ENCODE measurements at places on chromosomes 7 and 10.
A peak's percentile ranks its signal among the peaks of the same experiment; 100 is the strongest.

- DNase-seq = no peak
These were observed 158.9 kb upstream of the HDAC9 start for GRCh38 chr7:18336626-18337025.

DNA sequence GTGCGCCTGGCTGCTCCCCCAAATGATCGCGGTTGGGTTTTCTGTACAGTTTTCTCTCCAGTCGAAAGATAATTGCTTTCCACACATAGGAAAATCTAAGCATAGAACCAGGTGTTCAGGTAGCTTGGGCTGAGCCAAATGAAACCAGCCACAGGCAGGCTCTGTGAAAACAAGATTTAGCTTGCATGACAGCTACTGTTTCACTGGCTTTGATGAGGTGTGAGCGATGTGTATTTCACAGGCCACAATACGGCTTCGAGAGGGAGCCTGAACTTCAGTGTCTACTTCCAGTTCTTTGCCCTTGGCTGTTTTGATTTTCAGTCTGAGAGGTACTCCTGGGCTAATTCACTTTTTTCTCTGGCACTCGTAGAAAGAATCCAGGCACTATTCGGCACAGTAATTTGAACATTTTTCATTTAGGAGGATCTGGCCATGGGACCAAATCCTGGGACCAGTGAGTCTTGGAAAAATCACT, 110.5 kb downstream of the JCAD start:
- no peak for DNase-seq

DNA sequence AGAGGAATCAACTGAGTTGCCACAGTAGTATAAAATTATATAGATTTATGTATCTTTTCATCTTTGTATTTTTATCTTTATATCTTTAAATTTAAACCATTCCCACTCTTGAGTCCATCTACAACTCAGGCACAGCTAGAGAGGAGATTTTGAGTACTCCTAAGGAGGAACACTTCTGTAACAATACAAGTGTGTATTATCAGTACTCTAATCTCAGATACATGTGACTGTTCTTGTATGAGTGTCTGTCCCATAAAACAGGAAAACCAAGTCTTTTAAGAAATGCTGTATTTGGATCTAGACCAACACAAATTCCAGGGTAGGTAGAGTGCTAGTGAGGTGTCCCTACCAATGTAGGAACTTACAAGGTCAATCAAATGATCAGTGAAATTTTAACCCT, 1428.0 kb upstream of the LRRTM3 start:
- DNase-seq = no peak

DNA sequence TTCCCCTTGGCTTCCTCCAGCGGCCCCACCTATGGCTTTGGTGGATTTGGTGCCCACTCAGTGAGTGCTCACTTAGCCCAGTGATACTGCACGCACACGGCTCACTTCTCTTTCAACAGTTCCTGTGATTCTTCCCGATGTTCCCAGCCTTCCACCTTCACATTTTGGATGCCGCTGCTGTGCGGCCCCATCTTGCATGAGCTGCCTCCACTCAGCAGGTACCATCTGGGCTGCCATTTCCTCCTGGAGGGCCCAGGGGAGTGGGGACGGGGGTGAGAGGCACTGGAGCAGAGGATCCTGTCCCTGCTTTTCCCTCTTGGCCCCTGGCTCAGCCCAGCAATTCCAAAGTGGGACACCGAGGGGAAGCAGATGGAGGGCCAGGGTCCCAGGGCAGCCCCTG, 323.3 kb upstream of the ZNF32 start:
- no peak for DNase-seq

DNA sequence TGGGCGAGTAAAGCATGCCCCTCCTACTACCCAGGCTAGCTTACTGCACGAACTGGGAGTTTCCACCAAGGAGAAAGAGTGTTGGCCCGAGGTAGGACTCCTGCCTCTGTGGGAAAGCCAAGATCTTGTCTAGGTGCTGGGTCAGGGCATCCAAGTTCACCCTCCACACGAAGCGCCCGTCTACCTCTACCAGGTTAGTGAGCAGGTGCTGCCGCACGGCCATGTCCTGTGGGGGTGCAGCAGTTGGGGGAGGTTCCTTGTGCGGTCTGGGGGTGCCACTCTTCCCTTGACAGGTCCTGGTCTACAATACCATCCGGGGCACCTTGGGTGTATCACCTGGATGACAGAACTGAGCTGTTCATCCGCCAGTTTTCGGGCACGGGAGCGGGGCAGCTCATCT, 1.7 kb downstream of the ABHD11 start:
- DNase-seq = no peak

- no peak for DNase-seq
These were observed at the start of gene MICALL2 for GRCh38 chr7:1458683-1459511. TSS of gene MICALL2 (minus strand) at chr7:1459470. CDS start at chr7:1459326, 144 bp downstream.

GRCh38 chr7:47386273-47386835, 195.6 kb downstream of the TNS3 start:
- no peak for DNase-seq

GRCh38 chr10:123884351-123884906, 7.2 kb downstream of the CPXM2 start:
- DNase-seq = no peak

DNA sequence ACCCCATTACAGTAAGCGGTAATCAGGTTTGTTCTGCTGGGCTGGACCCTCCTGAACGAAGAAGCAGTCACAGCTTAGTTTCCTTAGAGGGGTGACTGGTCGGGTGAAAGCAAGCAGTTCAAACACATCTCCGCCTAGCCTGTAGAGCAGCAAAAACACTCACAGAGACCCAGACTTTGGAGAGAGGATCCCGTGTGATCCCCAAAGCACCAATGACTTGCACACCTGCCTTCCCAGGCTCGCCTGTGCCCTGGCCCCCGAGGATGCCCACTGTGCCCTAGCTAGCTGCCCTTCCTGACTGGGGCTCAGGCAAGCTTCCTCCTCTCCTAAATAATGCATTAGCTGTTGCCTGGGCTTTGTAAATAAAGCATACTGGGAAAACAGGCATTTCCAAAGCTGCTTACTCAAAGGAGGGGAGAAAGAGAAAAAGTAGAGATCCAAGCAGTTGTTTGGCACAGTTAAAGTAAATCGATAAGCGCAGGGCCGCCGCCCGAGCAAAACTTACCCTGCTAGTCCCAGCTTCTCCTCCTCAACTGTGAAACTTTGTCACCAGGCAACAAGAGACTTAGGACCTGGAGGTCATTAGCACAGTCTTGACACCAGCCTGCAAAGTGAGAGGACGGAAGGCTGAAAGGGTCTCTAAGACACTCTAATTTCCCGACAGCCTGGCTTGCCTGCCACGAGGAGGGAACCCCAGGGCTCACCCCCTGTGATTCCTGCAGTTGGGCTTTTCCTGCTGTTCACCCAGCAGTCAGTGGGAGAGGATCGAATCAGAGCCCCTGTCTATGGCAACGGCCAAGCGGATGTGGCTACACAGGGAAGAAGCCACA, 4.8 kb downstream of the LRRC18 start:
- peak; percentile 11 for DNase-seq

GRCh38 chr10:96714031-96714590, 6.2 kb downstream of the PIK3AP1 start:
- no peak for DNase-seq

GRCh38 chr10:26612151-26612915, 85.2 kb upstream of the PDSS1 start:
- DNase-seq = no peak

DNA sequence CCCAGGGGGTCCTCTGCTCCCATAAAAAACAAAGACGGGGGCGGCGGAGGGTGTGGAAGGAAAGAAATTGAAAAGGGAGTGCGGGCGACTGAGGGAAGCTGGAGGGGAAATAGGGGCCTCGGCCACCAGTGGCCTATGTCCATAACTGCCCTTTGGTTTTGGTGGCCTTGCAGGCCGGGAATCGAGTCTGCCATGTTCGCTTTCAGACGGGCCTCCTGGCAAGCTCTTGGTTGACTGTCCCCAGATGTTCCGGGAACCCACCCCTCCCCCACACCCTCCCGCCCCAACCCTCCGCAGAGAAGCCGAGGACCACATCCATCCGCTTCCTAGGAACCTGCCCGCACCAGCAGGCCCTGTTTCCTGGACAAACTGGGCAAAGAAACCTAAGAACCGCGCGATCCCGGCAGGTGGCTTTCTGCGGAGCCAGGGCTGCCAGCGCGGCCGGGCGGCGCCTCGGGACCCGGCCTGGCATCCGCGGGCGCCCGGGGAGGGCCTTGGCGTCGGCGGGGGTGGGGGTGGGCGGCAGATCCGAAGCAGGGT, 20.0 kb upstream of the GATA3 start:
- DNase-seq = peak; percentile 60

- DNase-seq = no peak
These were observed 230.0 kb downstream of the PHF14 start for GRCh38 chr7:11203683-11204082.

GRCh38 chr7:100434297-100435144, 1.8 kb downstream of the PPP1R35 start:
- no peak for DNase-seq

GRCh38 chr7:32916006-32916405, 24.4 kb upstream of the KBTBD2 start:
- DNase-seq = no peak

GRCh38 chr10:78696791-78697395, 371.9 kb upstream of the ZMIZ1 start:
- no peak for DNase-seq

DNA sequence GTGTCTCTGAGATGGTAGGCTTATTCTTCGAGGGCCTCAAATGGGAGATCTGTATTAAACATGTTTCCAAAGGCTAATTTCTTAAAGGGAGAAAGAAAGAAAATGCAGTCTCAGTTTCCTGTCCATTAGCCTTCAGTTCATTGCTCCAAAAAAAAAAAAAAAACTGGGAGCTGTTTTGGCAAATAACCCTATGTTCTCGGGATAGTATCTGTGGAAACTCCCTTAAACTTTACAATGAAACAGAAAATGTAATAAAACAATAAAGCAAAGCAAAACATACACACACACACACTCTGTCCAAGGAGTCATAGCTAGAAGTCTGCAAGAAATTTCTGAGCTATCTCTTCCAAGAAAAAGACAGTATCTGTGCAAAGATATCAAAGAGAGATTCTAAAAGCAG, 172.5 kb upstream of the CELF2 start:
- DNase-seq = no peak

GRCh38 chr7:95687759-95688343, 84.5 kb upstream of the DYNC1I1 start:
- peak; percentile 64 for DNase-seq

DNA sequence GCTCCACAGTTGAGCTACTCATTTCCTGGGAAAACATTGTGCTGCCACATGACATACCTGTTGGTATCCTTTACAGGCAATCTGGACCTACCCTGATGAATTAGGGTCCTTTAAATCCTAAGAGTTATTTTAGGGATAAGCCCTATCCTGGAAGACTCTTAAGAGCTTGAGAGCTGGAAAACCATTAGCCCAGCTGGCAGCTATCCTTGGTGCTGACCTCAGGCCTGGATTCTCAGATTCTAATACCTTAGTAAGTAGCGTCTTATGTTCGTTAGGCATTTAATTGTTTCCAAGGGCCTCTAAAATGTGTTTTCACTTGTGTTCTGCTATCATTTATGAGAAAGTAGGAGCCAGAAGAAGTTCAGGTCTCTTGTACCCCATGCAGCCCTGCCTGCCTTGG, 93.0 kb upstream of the SORCS3 start:
- DNase-seq = peak; percentile 65

DNA sequence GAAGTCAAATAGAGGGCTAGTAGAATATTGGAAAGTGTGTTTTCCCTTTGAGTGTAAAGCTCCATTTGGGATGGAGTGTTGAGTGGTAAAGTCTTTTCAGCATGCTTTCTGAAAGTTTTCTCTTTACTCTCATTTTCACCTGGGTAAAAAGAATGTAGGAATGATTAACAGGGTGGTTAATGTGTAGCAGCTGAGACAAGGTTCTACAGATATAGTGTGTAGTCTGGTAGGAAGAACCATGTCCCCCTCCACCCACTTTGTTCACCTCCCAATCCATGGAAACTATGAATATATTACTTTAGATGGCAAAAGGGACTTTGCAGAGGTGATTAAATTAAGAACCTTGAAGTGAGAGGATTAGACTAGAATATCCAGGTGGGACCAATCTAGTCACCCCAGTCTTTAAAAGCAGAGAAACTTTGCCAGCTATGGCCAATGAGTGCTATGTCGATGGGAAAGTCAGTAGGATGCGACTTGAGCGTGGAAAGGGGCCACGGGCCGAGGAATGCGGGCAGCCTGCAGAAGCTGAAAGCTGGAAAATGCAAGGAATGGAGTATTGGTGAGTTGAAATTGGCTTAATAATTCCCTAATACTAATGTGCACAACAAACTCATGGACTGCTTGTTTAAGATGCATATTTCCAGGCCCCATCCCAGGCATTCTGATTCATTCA, 166.3 kb upstream of the AHR start:
- DNase-seq = no peak

DNA sequence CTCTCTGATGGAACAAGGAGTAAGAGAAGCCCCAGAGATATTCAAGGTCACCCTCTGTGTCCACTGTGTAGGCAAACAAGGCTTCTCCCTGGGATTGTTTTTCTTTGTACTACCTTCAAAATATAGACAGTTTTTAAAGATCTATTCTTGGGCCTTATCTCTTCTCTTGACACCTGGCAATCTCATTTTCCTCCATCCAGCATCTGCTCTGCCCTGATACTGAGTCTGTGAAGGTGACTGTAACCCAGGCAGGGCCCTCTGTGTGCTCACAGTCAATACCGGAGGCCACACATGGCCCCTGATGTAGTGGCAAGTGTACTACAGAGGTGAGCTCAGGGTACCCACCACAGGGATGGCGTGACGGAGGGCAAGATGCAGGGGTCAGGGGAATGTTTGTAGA, 221.1 kb downstream of the SNX10 start:
- DNase-seq = no peak

DNA sequence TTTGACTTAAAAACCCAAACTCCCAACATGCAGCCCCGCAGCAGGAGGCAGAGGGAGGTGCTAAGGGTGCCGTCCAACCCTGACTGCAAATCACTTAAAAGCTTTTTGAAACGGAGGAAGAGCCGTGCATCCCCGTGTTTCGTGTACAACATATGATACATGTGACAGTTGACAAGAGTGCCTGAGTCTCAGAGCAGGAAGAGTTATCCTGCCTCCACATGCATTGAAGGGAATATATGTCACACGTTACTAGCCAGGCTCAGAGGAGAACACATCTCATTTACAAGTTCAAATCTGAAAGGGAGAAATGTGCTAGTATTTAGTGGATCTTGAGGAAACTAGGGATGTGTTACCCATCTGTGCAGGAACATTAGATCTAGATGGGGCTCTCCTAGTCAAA, 69.9 kb downstream of the SDK1 start:
- DNase-seq = no peak

DNA sequence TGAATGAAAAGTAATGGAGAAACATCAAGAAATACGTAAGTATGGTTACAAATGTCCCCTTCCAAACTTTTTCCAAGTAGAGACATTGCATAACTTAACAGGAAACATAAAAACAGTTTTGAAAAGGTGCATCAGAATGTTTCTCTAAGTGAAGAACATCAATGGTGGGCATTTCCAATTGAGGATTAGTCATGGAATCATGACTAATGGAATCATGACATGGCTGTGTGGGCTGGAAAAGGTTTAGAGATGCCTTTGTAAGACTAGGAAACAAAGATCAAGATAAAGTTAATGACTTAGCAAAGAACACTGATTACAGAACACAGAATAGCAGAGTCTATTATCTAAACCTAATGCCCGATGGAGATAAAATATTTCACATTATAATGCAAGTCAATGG, 272.0 kb downstream of the HPSE2 start:
- no peak for DNase-seq

Data from GM23338 (cell line).